ENCODE measurements at places on chromosomes 7 and 10. TPM values are rescaled to one million over a fixed set of nuclear protein-coding genes. Genes with fewer than 3 reads are reported as not detected.

Gene AGR2
- total RNA-seq: 56.3 TPM

Gene ITIH2
- 4.9 TPM for total RNA-seq

DNA sequence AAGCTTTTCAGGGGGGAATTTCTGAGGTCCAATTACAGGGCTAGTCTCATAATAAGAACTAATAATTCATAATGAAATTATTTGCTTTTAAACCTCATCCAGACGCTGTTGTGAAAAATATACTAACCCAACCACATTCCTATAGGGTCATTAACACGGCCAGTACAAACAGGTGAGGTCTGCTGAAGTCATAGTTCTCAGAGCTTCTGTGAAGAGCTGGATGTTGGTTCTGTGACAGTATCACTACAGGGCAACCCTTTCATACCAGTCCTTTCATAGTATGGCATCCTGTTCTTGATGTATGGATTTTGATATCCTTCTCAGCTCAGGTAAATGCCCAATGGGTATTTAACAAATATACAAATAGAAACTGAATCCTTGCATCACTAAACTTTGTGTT lies 62.3 kb upstream of the FAM133B start:
- H3K36me3 ChIP-seq: no peaks in the 10 kb centered on the region
- H3K4me1 ChIP-seq: peaks cover 25% of the 10 kb centered on the region
- H3K4me3 ChIP-seq: no peak overlapping the region
- no peak for DNase-seq
- no peaks in the 10 kb centered on the region for H3K27me3 ChIP-seq

DNA sequence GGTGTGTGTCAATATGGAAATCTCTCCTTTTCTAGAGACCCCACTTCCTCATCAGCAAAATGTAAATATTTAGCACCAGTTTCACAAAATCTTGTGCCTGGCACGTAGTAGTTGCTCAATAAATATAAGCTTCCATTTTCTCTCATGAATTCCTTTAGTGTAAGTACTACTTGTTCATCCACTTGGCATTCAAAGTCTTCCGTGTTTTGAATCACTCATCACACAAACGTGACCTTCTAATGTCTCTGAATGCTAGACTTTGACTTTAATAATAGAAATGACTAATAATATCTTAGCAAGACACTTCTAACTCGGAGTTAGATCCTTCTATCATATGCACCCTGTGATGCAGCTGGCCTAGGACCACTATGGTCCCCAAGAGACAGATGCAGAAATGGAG lies 168.7 kb upstream of the ZNF32 start:
- DNase-seq: no peak
- peaks cover 2% of the 10 kb centered on the region for H3K4me1 ChIP-seq
- H3K4me3 ChIP-seq: no peak overlapping the region
- no peak overlapping the region for H3K27ac ChIP-seq

Gene MYOF
- 25.5 TPM for total RNA-seq

Gene ZCCHC24
- 1.6 TPM for total RNA-seq

GRCh38 chr10:117615649-117616048 lies 73.1 kb downstream of the EMX2 start:
- H3K36me3 ChIP-seq: no peaks in the 10 kb centered on the region
- peaks cover 58% of the 10 kb centered on the region for H3K27me3 ChIP-seq
- no peak overlapping the region for H3K27ac ChIP-seq
- no peak for DNase-seq
- H3K4me3 ChIP-seq: no peak overlapping the region
- H3K4me1 ChIP-seq: peaks cover 5% of the 10 kb centered on the region

- DNase-seq: no peak
- no peak overlapping the region for H3K4me3 ChIP-seq
- peaks cover 18% of the 10 kb centered on the region for H3K4me1 ChIP-seq
- H3K27me3 ChIP-seq: no peaks in the 10 kb centered on the region
- H3K27ac ChIP-seq: no peak overlapping the region
These were observed 30.1 kb upstream of the RBM20 start for GRCh38 chr10:110613996-110614495.

GRCh38 chr7:140604760-140605159 lies 35.9 kb downstream of the DENND2A start:
- peaks cover 11% of the 10 kb centered on the region for H3K36me3 ChIP-seq
- no peak for DNase-seq
- no peak overlapping the region for H3K27ac ChIP-seq
- no peak overlapping the region for H3K4me3 ChIP-seq
- H3K27me3 ChIP-seq: no peaks in the 10 kb centered on the region

Gene ADAMTS14
- total RNA-seq: not detected

DNA sequence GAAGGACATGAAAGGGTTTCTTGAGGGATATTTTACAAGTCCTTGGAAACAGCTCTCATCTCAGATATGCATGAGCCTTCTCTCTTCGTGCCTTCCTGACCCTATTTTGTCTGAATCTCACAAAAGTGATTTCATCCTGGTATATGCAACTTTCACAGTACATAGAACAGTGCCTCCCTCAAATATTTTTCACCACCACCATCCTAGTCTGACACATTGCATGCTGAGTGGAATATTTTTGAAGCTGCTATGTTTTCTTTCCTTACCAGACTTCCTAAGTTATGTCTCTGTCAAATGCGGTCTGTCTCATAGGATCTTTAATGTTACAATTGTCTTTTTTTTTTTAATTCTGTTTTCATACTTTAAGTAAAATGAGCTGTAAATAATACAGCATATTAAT lies 673.3 kb upstream of the LRRN3 start:
- peaks cover 11% of the 10 kb centered on the region for H3K27me3 ChIP-seq
- no peak for DNase-seq
- no peak overlapping the region for H3K4me3 ChIP-seq
- peaks cover 15% of the 10 kb centered on the region for H3K4me1 ChIP-seq
- H3K36me3 ChIP-seq: no peaks in the 10 kb centered on the region

DNA sequence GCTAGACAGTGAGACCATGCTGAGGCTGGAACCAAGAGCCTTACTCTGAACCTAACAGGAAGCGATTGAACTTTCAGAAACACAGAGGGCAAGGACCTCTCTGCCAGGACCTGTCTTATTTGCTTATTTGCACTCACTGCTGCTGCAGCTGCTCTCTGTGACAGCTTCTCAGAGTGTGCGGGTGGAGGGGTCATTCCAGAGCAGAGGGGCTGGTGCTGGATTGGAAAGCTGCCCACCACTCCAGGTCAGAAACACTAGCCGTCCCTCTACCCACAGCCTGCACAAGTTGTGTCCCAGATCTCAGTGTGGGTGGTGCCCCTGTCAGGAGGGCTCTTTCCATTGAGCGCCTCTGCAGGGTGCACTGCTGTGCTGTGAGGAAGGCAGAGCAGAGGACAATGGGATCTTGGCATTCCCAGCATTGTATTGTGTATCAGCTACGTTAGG lies 126.2 kb downstream of the CCNY start:
- H3K4me3 ChIP-seq: no peak overlapping the region
- H3K4me1 ChIP-seq: peaks cover 12% of the 10 kb centered on the region
- no peaks in the 10 kb centered on the region for H3K36me3 ChIP-seq
- no peaks in the 10 kb centered on the region for H3K27me3 ChIP-seq
- H3K27ac ChIP-seq: no peak overlapping the region

DNA sequence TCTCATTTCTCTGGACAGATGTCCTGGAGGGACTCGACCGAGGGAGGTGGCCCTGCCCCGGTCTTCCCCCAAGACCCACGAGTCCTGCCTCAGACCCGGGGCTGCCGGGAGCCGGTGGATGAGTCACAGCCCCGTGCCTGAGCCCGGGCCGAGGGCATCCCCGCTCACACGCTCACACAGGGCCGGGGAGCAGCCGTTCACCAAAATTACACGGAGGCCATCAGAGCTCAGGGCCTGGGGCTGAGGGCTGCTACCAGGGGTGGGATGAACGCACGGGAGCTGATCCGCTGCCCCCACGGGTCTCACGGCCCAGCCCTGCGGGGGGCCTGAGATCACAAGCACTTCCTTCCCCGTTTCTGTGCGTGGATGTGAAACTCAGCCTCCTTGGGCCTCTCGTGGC lies 17.5 kb downstream of the FAM20C start:
- no peak for DNase-seq
- peaks cover 24% of the 10 kb centered on the region for H3K36me3 ChIP-seq

Gene ASAH2
- 6.6 TPM for total RNA-seq

DNA sequence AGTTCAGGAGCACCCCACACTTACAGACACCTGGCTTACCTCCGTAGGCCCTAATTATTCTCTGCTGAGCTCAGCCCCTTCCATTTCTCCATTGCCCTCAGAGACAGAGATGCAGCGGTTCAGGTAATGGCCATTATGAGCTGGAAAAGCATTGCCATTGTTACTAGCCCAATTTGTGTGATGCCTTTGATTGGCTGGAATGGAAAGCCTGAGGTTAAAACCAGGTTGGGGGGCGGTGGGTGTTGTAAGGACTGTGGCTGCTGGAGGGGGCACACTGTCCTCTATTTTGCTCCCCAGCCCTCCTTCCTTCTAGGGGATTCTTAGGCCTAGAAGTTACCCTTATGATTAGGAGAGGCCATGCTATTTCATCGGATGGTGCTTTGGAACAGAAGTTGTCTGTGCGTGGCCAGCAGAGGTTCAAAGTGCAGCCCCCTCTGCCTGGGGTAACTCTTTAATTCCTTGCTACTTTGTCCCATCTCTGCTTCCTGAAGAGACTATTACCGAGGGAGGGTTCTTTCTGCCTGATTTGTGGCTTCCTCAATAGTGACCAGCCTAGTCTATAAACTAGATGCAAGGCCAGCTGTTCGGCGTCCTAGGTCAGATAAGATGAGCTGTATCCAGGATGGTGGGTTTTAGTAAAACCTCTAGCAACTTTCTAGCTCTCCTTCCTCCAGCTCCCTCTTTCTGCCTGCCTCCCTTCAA lies 14.2 kb upstream of the ACSL5 start:
- peaks cover 8% of the 10 kb centered on the region for H3K27me3 ChIP-seq
- H3K27ac ChIP-seq: no peak overlapping the region
- DNase-seq: no peak

DNA sequence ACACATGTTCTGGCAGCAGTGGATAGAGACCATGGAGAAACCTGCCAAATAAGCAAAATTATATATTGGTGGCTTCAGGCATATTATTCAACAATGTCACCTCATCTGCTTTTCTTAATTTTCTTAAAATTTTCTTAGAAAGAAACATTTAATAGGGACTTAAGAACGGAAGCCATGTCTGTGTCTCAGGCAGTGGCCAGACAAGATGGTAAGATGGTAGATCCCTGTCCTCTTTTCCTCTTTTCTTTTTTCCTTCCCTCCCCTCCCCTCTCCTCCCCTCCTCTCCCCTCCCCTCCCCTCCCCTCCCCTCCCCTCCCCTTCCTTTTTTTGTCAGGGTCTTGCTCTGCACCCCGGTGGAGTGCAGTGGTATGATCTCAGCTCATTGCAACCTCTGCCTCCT lies 24.2 kb upstream of the ICA1 start:
- H3K4me3 ChIP-seq: no peak overlapping the region
- H3K36me3 ChIP-seq: no peaks in the 10 kb centered on the region
- H3K27me3 ChIP-seq: no peaks in the 10 kb centered on the region
- no peak for DNase-seq

DNA sequence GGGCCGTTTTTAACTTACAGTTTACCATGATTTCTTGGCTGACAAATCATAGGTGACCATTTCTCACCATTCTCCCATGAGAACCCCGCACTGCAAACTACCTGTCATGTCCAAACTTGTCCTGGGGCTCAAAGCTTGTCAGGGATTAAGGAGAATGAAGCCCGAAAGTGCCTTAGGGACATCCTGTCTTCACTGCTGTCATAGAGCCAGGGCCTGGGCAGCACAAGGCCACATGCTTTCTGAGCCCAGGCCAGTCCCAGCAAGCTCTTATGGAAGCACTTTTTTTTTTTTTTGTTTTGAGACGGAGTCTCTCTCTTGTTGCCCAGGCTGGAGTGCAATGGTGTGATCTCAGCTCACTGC lies 33.9 kb downstream of the CCM2 start:
- H3K27me3 ChIP-seq: no peaks in the 10 kb centered on the region
- H3K4me1 ChIP-seq: peaks cover 35% of the 10 kb centered on the region
- no peak overlapping the region for H3K4me3 ChIP-seq
- H3K36me3 ChIP-seq: no peaks in the 10 kb centered on the region

Gene ST8SIA6
- 0.36 TPM for total RNA-seq
